ENCODE measurements at places on chromosomes 1 and 21.

- peak; percentile 35 for DNase-seq
Measured at GRCh38 chr1:157782931-157783330, 6.0 kb upstream of the FCRL2 start.

GRCh38 chr1:221149111-221149510, 269.9 kb downstream of the HLX start:
- peak; percentile 87 for DNase-seq

GRCh38 chr21:35358008-35358407, 308.9 kb upstream of the RUNX1 start:
- peak; percentile 90 for DNase-seq

GRCh38 chr1:32539584-32540571, 651 bp downstream of the ZBTB8A start:
- DNase-seq = peak; percentile 15

GRCh38 chr1:156211243-156211642, 1.6 kb upstream of the PMF1 start:
- DNase-seq = no peak

Measured in inflammatory macrophage treated with lipopolysaccharide for 4 hours (primary cell).